Islet precursor cell (in vitro differentiated cells): ENCODE measurements at places on chromosomes 13 and 19.

- no peak for DNase-seq
These were observed 22.5 kb upstream of the ZNF845 start for GRCh38 chr19:53311044-53311443.

DNA sequence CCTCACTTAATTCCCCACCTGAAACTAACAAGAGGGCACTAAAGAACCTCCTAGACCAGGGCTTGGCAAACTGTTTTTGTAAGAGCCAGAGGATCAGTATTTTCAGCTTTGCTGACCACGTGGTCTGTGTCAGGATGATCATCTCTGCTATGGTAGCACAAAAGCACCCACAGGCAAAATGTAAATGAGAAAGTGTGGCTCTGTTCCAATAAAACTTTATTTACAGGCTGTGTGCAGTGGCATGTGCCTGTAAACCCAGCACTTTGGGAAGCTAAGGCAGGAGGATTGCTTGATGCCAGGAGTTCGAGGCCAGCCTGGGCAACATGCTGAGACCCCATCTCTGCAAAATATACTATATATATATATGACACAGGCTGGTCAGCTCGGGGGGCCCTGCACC is 31.2 kb downstream of the DNMT1 start:
- DNase-seq: no peak

DNA sequence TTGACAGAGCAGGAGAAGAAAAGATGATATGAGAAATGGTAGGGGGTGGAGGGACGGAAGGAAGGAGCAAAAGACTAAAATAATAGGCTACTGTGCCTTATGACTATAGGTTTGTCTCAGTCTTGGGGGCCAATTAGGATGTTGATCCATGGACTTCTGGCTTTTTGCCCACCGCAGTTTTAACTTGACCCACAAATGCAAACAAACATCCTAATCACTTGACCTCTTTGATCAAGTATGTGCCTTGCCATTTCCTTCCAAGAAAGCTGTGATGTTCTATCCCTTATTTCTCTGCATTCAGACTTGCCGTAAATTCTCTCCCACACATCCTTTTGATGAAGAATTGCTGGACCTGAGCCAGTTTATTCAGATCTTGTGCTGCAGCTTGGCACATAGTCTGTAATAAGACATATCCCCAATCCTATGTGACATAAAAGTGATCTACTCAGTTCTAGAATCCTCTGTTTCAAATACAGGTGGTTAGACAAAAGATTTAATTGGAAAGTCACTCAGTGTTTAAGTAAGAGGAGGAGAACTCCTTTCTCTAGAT is 62.8 kb downstream of the TPT1 start:
- DNase-seq: no peak

DNA sequence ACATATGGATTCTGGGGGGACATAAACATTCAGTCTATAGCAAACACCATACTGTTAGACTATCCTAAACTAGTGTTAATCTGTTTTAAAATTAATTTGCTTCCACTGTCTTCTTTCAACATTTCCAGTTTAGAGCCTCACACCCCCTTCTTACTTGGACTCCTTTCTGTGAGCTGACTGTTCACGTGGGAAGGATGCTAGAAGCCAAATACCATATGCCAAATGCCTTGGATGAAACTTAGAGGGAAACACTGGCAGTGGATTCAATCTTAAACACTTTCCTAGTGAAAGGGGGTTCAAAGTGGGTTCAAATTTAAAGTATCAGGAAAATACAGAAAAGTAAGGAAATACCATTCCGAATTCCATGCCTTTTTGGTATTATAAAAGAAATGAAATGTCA is 113.6 kb downstream of the HS6ST3 start:
- no peak for DNase-seq

DNA sequence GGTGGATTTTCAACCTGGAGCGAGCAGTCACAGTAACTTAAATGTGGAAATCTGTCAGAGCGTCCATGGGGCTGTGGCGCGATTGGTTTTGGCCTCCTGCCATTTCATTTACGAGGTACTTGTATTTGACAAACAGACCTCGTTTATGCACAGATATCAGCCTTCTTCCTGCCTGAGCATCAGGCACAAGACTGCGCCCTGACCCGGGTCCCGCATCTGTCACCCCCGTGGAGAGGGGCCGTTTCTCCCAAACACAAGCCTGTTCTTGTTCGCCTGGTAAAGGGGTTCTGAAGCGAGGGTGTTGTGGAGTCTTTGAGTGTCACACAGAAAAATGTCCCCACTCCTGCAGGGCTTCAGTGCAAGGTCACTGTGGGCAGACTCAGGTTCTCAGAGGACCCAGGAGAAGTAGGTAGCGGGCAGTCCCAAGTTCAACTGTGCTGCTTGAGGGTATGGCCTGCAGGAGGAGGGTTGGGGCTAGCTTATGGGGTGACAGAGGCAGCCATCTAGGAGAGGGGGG is 202.3 kb downstream of the URI1 start:
- no peak for DNase-seq

GRCh38 chr13:44605275-44605674 is 29.1 kb upstream of the TSC22D1 start:
- no peak for DNase-seq
